Inflammatory macrophage (primary cell): ENCODE measurements at places on chromosomes 13 and 19.
A peak's percentile ranks its signal among the peaks of the same experiment; 100 is the strongest.

- no peak for DNase-seq
These were observed 45.8 kb downstream of the TGDS start for GRCh38 chr13:94550062-94550738.

GRCh38 chr13:72109863-72110262 is 242.9 kb upstream of the DACH1 start:
- no peak for DNase-seq

- DNase-seq = no peak
These were observed 2.5 kb upstream of the UBE2M start for GRCh38 chr19:58560921-58561320.

- DNase-seq = no peak
These were observed 13.7 kb upstream of the ATF5 start for GRCh38 chr19:49915271-49915670.

- peak; percentile 5 for DNase-seq
These were observed 25.2 kb downstream of the KCTD15 start for GRCh38 chr19:33821871-33822270.

GRCh38 chr13:30148171-30148754 is 159.1 kb downstream of the KATNAL1 start:
- no peak for DNase-seq

DNA sequence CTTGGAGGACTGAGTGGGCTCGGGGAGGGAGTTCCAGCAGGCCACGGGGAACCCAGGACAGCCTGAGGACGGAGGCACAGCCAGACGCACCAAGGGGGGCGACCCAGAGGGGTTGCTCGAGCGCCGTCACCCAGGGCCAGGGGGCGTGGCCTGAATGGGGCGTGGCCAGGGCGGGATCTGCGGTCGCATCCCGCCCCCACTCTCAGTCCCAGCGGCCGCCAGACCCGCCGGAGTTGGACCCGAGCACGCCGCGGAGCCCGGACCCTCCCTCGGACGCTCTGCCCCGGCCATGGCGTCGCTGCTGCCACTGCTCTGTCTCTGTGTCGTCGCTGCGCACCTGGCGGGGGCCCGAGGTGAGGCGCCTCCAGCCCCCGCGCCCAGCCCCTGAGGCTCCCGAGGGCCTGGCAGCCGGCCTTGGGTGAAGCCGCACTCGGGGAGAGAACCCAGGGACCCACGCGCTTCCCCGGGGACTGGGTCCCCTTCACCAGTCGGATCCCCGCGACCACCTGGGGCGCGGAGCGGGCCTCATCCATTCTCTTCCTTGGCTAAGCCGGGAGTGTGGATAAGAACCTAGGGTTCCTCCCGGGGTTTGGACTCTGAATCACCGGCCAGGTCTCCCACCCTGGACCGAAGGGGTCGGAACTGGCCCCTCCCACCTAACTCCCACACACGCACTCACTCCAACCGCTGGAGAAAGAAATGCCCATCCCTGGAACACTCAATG is at the start of gene CILP2:
Gene CILP2, plus strand, starts transcription at position 205 of the 724 bp plus-strand sequence. Its CDS starts 85 bp downstream, at position 290.
- no peak for DNase-seq

DNA sequence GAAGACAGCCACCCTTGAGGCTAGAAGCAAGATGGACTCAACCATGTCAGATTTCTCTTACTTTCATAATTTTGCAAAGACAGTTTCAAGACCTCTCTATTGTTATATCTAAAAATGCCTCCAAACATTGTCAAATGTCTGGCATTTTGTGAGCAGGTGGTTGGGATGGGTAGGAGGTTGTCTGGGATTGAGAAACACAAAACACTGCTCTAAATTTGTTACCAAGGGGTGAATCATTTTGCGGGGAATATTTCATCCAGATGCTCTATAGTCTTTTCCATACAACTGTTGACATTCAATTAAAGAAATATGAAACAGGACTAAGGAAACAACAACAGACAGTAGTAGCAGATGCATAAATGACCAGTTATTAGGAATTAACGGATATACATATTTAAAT is 208.2 kb downstream of the ITGBL1 start:
- DNase-seq = no peak

GRCh38 chr13:28467034-28467433 is 27.9 kb downstream of the FLT1 start:
- peak; percentile 56 for DNase-seq
